Astrocyte of the hippocampus (primary cell): ENCODE measurements at places on chromosomes 1 and 21.

GRCh38 chr1:154784924-154785531 lies 85.1 kb downstream of the KCNN3 start:
- DNase-seq, result no peak

DNA sequence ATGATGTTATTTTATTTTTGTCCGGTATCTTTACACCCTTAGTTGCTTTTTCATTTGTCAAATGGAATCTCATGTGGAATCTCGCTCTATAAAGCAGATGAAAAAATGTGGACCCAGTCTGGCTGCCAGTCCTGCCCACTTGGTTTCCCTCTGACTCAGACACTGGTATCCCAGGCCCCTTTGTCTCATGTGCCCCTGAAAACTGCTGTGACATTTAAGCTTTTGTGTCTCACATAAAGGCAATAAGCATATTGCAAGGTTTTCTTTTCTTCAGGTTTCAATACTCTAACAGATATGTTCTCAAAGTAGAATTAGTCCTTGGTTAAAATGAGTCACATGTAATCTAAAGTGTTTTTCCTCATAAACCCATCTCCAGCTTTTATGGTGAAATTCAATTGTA lies 183.3 kb downstream of the ST6GALNAC3 start:
- peak; percentile 55 for DNase-seq

DNA sequence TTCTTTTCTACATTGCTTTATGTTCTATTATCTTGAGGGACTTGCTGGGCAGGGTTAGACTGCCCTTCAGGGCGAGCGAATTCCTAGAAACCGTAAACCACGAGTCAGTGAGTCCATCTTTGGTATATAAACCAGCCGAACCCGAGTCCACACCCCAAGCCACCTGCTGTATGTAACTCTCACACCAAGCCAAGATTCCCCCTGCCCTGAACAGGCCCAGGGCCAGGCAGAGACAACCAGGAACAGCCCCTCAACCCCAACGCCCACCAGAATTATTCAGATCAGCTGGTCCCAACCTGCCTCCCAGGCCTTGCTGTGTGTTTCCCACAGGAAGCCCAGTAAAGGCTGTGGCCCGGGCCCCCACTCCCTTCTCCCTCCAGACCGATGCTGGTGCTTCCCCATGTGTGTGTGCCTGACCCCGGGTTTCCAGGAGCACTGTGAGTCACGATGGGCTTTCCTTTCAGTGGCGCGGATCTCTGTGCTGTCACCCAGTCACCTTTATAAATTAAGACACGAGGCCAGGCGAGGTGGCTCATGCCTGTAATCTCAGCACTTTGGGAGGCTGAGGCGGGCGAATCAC lies 17.1 kb downstream of the KIF17 start:
- DNase-seq, result no peak

DNA sequence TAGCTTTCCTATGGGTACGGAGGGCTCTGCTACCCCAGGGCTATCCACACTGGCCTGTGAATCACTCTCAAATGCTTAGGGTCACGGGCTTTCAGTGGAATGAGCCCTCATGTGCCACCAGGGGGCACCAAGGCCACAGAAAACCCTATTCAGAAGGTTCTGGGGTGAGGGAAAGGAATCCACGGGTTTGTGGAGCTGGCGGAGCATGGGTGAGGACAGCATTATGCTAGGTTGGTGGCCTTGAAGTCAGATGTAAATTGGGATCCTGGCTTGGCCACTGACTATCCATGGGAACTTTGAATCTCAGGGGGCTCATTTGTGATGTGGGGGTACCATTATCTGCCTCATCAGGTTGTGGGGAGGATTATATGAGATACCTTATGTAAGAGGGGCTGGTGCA lies 5.1 kb upstream of the LAMTOR5 start:
- peak; percentile 76 for DNase-seq

GRCh38 chr1:91398291-91398690 lies 6.3 kb downstream of the HFM1 start:
- DNase-seq, result no peak

DNA sequence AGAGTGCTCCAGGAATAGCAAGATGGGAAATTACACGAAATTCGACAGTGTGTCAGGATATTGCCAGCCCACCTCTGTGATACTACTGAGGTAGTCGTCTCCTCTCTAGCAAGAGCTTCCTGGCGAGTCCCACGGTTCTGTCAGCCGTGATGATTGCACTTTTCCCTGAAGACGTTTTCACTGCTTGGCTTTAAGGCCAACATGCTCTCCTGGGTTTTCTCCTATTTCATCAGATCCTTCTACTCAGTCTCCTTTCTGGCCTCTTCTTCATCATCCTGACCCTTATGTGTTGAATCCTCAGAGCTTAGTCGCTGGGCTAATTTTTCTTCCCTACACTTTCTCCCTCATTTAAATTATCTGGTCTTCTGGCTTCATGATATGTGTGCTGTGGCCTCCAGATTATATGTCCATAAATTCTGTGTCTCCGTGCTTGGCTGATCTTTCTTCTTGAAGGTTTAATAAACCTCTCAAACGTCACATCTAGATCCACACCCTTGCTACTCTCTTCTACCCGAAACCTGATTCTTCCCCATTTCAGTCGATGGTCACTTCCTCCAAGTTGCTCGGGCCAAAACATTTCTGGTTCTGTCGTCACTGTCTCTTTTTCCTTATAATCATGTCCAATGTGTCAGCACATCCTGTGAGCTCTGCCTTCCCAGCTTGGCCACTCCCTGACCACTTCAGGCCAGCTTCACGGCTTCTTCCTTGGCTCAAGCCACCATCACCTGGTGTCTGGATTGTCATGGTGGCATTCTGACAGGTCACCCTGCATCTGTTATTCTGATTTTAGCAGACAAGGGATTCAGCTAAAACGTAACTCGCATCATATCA lies 12.2 kb downstream of the OR2B11 start:
- DNase-seq, result no peak

DNA sequence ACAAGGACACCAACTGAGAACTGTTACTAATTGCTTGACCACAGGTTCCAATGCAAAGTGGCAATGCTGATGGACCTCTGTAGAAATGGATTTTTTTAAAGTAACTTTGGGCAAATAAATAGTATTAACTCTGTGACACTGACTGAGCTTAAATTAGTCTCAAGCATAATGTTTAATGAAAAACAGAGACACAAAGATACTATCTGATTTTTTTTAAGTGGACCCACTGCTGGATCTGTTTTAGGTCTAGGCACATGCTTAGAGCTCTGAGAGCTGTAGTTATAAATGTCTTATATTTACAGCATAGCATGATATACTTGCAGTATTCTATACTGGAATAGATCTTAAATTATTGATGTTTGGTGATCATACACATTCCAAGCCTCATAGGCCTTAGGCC lies 481.6 kb upstream of the LRRC7 start:
- no peak for DNase-seq

DNA sequence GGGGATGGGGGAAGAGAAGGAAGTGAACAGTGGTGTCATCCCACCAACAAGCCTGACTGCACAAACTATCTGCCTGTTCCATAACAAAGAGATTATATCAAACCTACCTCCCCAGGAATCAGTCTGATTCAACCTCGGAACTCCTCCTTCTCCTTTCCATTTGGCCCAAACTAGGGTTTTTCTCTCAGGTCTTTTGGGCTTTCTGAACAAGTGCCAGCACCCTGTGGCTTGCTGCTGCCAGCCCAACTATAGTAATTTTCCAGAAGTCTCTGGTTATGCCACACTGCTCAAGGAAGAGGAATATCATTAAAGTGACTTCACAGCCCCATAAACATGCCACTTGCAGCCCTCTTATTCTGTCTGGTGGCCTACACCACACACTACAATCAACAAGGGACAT lies 70.5 kb downstream of the RGS7 start:
- no peak for DNase-seq

GRCh38 chr1:156859523-156860112 lies 701 bp upstream of the INSRR start:
- peak; percentile 50 for DNase-seq
